ENCODE measurements at places on chromosomes 2 and 18.

GRCh38 chr2:27955384-27956161, 65.0 kb downstream of the BABAM2 start:
- DNase-seq = no peak

- peak; percentile 60 for DNase-seq
These were observed 939 bp downstream of the DOCK10 start for GRCh38 chr2:225041207-225041850.

DNA sequence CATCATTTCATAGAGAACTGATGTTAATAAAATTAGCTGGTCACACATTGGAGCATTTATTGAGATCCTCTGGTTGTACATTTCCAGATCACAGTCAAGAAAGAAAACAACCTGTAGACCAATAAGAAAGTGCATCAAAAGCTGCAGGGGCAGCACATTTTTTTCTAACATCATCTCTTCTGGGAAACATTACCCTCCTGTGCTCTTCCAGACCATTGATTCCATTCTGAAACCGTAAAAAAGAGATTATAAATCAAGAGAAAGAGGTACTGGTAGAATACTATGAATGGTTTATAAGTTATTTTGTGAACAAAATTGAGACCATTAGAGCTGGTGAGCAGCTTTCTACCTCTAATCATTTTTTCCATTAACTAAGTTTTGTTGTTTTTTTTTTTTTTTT, 1548.2 kb upstream of the CELF4 start:
- no peak for DNase-seq

GRCh38 chr2:230640540-230641011, 72.1 kb upstream of the CAB39 start:
- no peak for DNase-seq

DNA sequence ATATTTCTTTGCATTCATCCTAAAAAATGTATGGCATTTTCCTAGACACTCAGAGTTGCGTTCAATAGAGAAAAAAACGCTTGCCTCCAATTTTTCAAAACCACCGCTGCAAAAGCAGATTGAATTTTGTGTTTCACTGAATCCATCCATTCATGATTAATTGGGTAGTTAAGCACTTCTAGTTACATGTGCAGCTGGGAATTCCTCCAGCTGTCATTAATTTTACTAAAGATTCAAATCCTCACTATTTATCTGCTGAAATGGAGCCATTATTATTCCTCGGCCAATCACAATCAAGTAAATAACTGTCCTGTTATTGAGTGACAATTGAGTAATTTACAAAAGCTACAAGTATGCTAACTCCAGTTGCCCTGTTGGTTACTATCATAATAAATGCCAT, 75.8 kb upstream of the ARL5A start:
- DNase-seq = no peak

GRCh38 chr2:22454826-22455485, 930.0 kb upstream of the KLHL29 start:
- DNase-seq = no peak

GRCh38 chr2:71073475-71073874, 5.0 kb downstream of the NAGK start:
- DNase-seq = no peak

- no peak for DNase-seq
These were observed 71.6 kb downstream of the NDUFA10 start for GRCh38 chr2:239953418-239954061.

- no peak for DNase-seq
These were observed 1024.2 kb upstream of the ACVR2A start for GRCh38 chr2:146820672-146821071.

DNA sequence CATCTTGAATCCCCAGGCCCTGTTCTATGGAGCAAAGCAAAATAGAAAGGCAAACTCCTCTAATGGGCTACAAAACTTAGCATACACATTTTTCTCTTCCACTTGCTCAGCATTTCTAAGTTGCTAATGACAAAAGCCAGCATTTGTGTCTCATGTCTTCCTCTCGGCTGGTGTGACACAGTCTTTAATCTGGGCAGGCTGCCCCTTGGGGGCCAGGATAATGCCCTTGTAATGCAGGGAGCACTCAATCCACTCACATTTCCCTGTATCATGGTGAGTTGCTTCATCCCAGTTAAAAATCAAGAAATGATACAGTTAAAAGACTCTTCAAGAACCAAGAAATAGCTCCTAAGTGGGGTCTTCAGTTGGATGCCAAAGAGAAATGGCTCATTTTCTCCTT, 109.1 kb upstream of the FBXO11 start:
- DNase-seq = no peak

DNA sequence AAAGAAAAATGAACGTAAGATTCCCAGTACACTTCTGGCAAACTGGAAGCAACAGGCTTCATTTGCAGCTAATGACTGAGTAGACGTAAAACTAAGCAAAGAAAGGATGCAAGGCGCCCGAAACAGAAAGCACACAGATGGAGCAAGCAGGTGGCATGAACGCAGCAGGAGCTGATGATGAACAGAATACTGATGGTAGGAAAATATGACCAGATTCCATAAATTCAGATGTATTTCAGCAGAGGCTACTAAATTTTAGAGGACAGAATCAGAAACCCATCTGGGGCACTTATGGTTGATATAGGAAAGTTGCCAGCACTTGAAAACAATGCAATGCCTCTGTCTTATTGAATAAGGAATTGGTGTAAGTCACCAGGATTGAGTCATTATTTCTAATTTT, 658.7 kb upstream of the LINC00305 start:
- DNase-seq = no peak

GRCh38 chr2:215442401-215442787, 6.5 kb upstream of the FN1 start:
- no peak for DNase-seq

DNA sequence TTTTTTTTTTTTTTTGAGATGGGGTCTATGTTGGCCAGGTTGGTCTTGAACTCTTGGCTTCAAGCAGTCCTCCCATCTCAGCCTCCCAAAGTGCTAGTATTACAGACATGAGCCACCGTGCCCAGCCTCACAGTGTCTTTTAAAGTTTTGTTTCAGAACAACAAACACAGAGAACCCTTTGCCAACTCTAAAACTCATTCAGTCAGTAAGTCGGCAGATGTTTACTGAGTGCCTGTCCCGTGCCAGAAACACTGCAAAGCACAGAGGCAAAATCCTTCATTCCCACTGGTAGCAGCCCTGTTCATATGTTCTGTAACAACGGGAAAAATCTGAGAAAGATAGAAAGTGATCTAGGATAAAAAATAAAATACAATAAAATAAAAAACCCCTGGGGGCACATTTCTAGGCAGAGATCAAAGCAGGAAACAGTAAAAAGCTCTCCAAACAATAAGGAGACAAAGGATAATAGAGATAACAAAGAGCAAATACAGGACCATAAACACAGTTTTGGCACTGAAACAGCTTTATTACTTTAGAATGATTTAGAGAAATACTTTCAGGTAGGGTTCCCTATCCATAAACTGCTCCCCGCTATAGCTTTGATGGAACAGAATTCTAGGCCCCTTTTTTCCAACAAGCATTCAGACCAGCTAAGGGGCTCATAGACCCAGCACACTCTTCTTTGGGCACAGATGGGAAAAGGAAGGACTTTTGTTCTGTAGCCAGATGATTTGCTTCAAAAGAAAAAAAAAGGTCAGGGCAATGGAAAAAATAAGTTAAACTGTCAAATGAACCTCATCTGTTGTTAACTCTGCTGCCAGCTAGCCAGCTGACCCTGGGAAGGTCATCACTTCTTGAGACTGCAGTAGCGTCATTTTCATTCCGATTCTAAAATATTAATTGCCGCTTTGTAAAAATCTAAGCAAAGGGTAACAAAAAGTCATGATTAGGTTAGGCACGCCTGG, 212.3 kb downstream of the CDH20 start:
- DNase-seq = no peak
